AG04449 (cell line): ENCODE measurements at places on chromosomes 5 and 9.

GRCh38 chr5:368183-369084 lies 46.9 kb downstream of the AHRR start:
- DNase-seq: peak; percentile 46

DNA sequence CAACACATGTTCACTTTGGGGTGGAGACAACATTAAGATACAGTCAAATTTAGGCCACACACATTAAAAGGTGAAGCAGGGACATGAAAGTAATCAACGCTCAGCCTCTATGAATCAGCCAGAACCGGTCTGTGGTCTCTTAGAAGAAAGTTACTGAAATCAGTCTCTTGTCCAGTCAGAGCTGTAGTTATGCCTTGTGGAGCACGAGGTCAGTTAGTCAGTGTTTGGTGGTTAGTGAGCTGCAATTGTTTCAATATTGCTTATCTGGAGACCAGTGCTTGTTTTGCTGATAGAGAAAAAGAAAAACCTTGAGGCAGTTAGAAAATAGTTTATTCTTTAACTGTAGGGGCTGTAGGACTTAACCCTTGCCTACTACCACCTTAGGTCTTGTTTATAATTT lies 157.8 kb upstream of the RASEF start:
- peak; percentile 14 for DNase-seq

- no peak for DNase-seq
Measured at GRCh38 chr9:83280268-83280667, 217.3 kb upstream of the RASEF start.

DNA sequence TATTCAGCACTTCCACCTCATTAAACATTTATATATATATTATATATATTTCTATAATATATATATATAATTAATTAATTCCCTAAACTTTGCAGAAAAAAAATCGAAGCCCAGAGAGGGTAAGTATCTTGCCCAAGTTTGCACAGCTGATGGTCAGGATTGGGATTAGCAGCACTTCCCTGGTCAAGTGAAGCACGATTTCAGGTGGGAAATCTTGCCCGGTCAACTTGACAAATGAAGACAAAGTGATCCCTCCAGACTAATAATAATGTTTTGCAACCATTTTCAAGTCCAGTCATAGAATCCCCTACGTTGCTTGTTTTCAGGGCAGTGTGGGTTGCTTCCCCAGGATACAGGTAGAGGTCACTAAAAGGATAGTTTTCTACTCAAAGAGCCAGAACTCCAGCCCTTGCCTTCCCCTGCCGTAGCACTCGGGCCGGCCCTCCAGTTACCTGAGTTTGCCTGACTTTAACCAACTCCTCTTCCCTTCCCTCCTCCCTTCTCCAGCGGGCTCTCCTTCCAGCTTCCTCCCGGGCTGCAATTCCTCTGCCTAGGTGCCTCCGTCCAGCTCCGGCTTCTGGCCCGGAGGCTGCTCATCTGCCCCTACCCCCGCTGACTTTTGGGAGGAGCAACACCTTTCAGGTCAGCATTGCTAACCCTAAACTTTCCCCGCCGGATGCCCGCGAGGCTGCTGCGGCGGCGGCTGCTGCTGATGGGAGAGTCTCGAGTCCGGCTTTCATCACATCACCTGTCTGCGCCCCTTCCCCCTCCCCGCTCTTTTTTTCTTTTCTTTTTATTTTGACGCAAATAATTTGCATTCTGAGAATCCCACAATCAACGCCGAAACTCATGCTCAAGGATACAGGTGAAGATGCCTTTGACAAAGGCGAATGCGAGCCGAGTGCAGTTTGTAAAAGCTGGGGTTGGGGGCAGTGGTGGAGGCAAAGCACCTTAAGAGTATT lies 930 bp downstream of the PRLR start:
- no peak for DNase-seq

DNA sequence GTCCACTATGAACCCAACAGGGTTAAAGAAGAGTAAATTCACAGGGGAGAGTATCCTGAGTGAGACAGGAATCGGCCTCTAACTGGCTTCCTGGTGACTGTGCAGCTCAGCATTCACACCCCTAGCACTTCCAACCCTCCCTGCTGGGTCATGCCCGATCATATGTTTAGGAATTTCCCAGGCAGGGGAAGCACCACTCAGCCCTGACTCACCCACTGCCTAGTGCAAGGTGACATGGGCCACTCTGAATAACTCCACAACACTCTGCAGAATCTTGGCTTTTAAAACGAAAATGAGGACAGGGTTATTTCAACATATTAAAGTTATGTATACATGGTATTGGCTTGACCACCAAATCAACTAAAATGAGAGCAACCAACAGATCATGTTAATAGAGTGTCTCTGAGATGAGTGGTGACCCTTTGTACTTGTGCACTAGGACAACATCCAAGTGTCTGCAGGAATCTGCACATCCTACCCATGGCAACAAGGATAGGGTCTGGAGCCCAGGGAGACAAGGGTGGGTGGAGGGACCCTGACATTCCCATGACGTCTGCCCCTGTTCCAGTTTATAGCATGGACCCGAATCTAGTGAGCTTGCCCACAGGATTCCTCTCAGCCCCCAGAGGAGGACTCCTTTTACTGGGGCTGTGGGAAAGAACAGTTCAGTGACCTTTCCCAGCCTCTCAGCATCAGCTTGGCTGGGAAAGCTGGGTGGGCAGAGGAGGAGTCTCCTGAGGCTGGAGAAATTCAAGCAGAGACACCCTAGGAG lies 485.8 kb downstream of the SEMA5A start:
- peak; percentile 90 for DNase-seq

DNA sequence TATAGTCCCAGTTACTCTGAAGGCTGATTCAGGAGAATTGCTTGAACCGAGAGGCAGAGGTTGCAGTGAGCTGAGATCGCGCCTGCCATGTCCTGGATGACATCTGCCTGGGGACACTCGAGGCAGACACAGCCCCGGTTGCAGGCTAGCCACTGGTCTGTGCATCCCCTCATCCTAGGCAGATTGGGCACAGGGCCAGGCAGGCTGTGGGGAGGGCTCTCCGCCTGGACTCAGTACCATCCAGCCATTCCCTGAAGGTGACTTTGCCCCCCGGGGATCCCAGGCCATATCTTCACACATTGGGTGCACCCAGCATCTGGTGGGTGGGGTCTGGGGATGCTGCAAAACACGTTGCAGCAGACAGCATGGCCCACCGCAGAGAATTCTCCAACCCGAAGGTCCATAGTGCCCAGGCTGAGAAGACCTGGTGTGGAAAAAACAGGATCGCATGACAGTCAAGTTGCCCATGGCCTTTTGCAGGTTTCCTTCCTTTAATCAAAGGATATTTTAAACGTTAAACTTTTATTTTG lies 50.9 kb upstream of the SUSD3 start:
- no peak for DNase-seq

DNA sequence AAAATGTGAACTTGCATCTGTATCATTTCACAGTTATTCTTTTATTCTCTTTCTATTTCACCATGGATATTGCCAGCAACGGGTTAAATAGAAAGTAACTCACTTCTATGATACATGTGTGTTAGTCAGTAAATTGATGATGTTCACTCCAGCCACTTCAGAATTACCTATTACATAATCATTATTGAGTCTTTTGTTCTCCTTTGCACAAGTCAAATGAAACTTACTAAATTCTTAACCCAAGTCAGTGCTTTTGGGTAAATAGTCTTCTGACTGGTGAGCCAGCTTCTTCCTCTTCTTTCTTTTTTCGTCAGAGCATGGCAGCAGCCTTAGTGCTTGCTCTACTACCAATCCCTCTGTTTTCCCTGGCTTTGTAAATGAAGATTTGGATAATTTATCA lies 344.3 kb downstream of the RAB3C start:
- DNase-seq: no peak

- DNase-seq: no peak
Measured at GRCh38 chr9:8133606-8134005, 334.0 kb upstream of the DMAC1 start.
